MCF 10A (cell line): ENCODE measurements at places on chromosomes 11 and 22. TPM values are rescaled to one million over a fixed set of nuclear protein-coding genes. Genes with fewer than 3 reads are reported as not detected.
A peak's percentile ranks its signal among the peaks of the same experiment; 100 is the strongest.

The PDE2A gene
- 1.9 and 3.3 TPM in 2 replicates for total RNA-seq

DNA sequence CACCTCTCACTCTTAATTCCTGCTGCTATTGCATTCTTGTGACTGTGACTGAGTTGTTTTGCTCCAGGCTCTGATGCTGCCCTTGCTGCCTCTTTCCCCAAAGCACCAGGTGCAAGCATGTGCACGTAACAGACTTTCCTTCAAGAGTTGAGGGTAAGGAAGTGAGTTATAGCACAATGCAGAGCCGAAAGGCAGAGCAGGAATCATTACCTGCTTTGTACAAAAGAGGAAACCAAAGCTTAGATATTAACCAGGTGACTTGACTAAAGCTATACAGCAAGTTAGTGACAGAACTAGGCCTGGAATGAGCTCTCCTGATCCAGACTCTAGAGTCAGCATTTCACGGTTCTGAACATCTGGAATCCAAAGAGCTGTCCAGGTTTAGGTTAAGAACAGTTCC lies 33.6 kb downstream of the NEU3 start:
- no peaks in the 10 kb centered on the region for H3K36me3 ChIP-seq
- H3K4me3 ChIP-seq = no peak overlapping the region
- no peak for DNase-seq
- no peak overlapping the region for H3K27ac ChIP-seq

DNA sequence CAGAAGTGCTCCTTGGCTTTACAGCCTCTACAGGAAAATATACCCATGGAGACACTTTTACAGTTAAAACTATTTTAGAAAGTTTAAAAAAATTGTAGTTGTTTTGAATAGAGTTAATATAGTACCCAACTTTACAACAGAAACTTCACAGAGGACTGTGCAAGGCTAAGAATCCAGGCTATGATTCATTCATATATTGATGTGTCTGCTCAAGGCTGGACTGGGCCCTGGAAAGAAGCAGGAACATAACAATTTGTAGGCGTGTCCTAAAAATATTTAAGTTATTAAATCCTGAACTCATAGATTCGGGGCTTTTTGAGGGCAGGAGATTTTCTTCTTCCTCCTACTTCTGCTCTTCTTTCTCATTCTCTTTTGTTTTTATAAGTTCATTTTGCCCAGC lies 291.5 kb upstream of the CCDC179 start:
- no peaks in the 10 kb centered on the region for H3K36me3 ChIP-seq
- no peaks in the 10 kb centered on the region for H3K4me1 ChIP-seq
- H3K27ac ChIP-seq = no peak overlapping the region

- H3K27me3 ChIP-seq = no peaks in the 10 kb centered on the region
- peaks cover 27% of the 10 kb centered on the region for H3K36me3 ChIP-seq
- H3K4me3 ChIP-seq = no peak overlapping the region
- no peak for DNase-seq
These were observed 46.9 kb downstream of the DDX6 start for GRCh38 chr11:118744046-118744445.

The APOC3 gene
- total RNA-seq = not detected in 2 replicates

- no peak overlapping the region for H3K27ac ChIP-seq
- H3K4me1 ChIP-seq = no peaks in the 10 kb centered on the region
- H3K27me3 ChIP-seq = no peaks in the 10 kb centered on the region
- no peak overlapping the region for H3K4me3 ChIP-seq
- DNase-seq = no peak
- peaks cover 6% of the 10 kb centered on the region for H3K36me3 ChIP-seq
These were observed 321.7 kb downstream of the NTM start for GRCh38 chr11:131692151-131692550.

DNA sequence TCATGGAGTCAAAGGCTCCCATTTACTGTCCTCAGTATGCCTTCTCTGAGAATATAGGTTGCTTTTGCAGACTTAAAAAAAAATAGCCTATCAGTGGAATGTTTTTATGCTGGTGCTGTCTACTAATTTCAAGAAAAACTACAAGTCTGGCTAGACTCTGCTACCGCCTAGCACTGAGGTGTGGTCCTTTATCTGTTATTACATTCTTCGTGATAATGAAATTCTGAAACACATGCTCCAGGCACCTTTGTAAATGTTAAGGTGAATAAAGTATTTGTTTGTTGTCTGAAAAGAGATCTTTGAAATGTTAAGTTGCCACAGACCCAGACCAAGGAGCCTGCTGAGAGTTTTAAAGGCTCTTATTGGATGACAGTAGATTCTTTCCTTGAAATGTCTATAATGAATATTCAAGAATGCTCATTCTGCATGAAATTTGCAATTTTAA lies 95.3 kb downstream of the DBX1 start:
- H3K4me3 ChIP-seq = no peak overlapping the region
- peaks cover 23% of the 10 kb centered on the region for H3K4me1 ChIP-seq
- no peak for DNase-seq
- H3K27me3 ChIP-seq = no peaks in the 10 kb centered on the region
- H3K27ac ChIP-seq = peak overlapping the region; percentile 12

GRCh38 chr11:117584056-117584830 lies 212.8 kb downstream of the DSCAML1 start:
- no peaks in the 10 kb centered on the region for H3K4me1 ChIP-seq
- H3K36me3 ChIP-seq = no peaks in the 10 kb centered on the region
- H3K27ac ChIP-seq = no peak overlapping the region
- peaks cover 42% of the 10 kb centered on the region for H3K27me3 ChIP-seq
- DNase-seq = no peak

The OR4D5 gene
- not detected in 2 replicates for total RNA-seq

The DEUP1 gene
- total RNA-seq = not detected in 2 replicates

The NLRP10 gene
- 0.42 and 1.3 TPM in 2 replicates for total RNA-seq

DNA sequence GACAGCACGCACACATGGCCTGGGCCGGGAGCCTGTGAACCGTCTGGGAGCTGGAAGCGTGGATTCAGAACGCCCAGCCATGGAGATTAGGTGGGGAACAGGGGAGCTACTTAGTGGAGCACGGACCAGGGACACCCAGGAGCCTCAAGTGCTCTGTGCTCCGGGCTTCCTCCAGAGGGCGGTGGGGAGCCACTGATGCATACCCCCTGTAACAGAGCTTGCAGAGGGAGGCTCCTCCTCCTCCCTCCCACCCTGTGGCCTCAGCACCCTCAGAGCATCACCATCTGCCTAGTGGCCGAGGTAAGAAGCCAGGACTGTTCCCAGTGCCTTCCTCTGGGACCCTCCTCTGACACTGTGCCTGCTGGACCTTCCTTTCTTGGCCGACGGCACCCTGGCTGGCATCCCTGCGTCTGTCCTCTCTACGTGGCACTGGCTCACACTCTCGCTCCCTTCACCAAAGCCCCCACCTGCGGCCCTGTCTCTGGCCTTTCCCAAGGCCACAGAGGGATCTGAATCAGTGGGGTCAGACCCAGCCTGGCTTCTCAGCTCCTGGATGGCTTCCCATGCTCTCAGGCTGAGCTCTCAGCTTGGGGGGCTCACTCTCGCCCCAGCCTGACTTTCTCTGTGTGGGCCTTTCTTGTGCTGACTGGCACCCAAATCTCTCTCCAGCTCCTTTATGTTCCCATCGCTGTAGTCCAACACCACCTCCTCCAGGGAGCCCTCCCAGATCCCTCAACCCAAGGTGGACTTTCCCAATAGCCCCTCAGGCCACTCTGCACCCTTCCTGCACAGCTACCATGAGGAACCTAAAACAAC lies 780.9 kb downstream of the BRD1 start:
- no peak for DNase-seq
- no peaks in the 10 kb centered on the region for H3K4me1 ChIP-seq
- H3K27ac ChIP-seq = no peak overlapping the region
- H3K4me3 ChIP-seq = no peak overlapping the region
- no peaks in the 10 kb centered on the region for H3K27me3 ChIP-seq

GRCh38 chr11:133821776-133822175 lies 23.5 kb downstream of the SPATA19 start:
- DNase-seq = peak; percentile 36
- H3K27me3 ChIP-seq = peaks cover 20% of the 10 kb centered on the region
- H3K4me3 ChIP-seq = no peak overlapping the region
- H3K36me3 ChIP-seq = peaks cover 6% of the 10 kb centered on the region
